ENCODE measurements at places on chromosomes 5 and 9.

- no peak for DNase-seq
Observed at GRCh38 chr9:83536332-83536731, 1.9 kb downstream of the FRMD3 start.

- DNase-seq: no peak
Observed at GRCh38 chr9:109805050-109805449, 25.1 kb downstream of the PALM2AKAP2 start.

DNA sequence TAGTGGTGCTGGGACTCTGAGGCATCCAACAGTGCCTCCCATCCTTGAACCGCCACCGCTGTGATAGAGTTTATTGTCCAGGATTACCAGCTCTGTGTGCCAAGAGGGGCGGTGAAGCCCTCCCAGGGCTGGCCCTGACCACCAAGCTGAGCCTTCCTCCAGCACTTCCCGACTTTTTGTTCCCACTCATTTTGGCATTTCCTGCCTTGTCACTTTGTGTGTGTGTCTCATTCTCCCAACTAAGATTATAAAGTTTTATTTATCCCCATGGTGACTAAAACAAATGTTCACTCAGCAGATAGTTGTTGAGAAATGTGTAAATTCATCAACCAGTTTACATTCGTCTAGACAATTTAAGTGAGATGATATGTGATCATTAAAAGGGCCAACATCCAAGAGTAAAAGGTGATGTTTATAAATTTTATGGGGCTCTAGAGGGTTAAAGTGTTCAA, 2.5 kb downstream of the F2R start:
- no peak for DNase-seq

GRCh38 chr9:6681957-6682501, 36.5 kb upstream of the GLDC start:
- DNase-seq: no peak

All from CD4-positive, alpha-beta T cell treated with Interleukin-17A for 1 hour (primary cell).